ENCODE measurements at places on chromosomes 7 and 10. TPM values are rescaled to one million over a fixed set of nuclear protein-coding genes. Genes with fewer than 3 reads are reported as not detected.

- DNase-seq, result no peak
Observed at GRCh38 chr10:60000747-60001146, 94.4 kb upstream of the CCDC6 start.

GRCh38 chr7:146355216-146355615 lies 238.6 kb downstream of the CNTNAP2 start:
- DNase-seq, result no peak

DNA sequence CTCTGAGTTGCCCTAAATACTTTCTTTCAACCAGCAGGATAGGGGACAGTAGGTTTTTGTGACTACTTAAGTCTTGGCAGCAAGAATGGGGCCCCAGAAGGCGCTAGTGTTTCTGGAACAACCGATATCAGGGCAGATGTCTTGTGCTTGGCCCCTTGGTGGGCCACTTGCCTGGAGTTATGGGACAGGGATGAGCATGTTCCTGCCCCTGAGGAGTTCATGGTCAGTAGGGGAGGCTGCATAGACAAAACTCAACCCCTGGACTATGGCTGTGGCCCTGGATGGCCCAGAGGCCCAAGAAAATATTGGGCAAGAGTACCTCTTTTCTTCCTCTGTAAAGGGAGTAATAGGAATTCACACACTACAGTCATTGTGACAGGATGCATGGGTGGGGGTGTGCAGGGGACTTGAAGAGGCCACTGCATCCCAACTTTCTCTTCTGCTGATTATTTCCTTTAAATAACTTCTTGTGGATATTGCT lies 57.7 kb upstream of the IGFBP3 start:
- no peak for DNase-seq

GRCh38 chr7:69122953-69123352 lies 475.3 kb upstream of the AUTS2 start:
- no peak for DNase-seq

The GIMAP7 gene
- 3.4 TPM for polyA plus RNA-seq

GRCh38 chr7:73841689-73842066 lies 638 bp downstream of the METTL27 start:
- DNase-seq, result no peak

DNA sequence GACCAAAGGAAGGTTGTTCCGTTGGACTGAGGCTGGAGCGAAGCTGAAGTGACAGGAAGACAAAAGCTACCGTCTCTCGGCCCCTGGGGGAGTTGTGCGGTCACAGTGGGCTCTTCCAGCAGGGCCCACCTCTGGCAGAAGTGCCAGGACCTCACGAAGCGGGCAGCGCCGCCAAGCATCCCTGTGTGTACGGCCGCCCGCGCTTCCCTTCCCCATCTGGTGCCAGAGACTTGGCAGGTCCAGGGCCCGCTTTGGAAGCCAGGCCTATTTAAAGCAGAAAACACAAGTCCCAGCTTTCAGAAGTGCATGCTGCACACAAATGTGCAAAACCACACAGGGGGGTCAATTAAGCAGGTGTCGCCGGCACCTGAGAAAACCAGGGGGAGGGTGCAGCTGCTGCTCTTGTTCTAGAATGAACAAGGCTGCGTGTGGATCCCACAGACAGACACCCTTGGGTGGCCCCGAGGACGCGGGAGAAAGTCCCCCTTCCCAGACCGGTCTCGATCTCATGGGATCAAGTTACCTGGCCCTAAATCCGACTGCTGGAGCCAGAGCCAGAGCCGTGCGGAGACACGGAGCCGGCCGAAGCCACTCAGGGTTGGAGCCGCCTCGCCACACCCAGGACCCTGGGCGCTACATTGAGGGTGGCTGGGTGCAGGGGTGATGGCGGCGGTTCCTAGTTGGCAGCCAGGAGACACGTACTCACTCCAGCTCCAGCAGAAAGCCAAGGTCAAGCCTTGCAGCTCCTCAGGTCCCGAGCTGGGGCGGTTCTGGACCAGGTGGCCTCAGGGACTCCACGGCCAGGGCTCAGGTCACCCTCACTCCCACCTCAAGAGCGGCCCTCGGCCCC lies 51.8 kb upstream of the PPP2R2D start:
- no peak for DNase-seq

DNA sequence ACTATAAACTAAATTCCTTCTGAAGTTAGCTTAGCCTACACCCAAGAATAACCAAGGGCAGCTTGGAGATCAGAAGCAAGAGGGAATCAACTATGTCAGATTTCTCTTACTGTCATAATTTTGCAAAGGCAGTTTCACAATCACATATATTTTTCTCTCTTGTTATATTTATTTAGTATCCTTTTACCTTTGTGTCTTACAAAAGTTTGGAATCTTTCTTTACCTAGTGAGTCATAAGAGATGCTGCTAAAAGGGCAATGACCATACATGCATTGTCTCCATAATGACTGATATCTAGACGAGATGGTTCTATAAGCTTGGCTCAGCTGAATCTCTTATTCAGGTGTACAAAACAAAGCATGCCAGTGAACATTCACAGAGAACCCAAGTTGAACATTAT lies 61.1 kb downstream of the PPP1R17 start:
- no peak for DNase-seq

DNA sequence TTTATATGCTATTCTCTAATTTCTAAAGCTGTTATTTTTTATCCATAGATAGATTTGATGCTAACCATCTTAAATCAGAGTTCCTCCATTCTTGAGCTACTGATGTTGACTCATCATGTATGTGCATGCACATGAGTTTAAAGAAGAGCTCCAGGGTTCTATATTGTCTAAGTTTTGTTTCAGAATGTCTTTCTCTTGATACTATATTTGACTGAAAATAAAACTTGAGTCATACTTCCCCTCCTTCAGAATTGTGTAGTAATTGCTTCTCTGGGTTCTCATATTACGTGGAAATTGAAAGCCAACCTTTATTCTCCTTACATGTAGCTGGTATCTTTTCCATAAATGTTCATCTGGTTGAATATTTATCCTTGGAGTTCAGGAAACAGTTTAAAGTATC lies 89.4 kb downstream of the LRRTM3 start:
- DNase-seq, result no peak

GRCh38 chr10:111392159-111392558 lies 315.3 kb downstream of the ADRA2A start:
- no peak for DNase-seq

DNA sequence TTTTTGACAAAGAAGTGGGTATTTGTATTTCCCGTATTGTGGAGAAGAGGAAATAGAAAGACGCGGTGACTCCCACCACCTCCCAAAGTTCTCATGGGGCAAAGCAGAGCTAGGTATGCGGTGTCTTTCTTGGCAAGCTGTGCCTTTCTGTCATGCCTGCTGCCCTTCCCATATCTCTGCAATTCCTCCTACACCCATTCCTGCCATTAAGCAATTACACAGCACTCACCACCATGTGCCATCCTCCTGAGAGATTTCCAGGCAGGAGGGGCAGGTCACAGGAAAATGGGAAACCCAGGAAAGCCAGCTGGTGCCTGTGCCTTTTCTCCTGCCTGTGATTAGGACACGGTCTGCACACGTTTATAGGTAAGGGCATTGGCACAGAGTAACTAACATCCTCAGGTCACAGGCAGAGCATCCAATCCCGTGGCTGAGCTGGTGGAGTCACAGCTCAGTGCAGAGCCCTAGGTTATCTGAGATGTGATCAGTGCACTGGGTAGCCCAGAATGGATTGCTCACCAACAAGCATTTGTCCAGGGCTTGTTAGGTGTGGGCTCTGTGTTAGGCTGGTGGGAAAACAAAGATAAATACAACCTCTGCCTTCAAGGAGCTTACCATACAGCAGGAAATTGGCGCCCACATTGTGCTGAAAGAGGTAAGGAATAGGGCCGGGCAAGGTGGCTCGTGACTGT lies 9.4 kb upstream of the CRTAC1 start:
- DNase-seq, result no peak

DNA sequence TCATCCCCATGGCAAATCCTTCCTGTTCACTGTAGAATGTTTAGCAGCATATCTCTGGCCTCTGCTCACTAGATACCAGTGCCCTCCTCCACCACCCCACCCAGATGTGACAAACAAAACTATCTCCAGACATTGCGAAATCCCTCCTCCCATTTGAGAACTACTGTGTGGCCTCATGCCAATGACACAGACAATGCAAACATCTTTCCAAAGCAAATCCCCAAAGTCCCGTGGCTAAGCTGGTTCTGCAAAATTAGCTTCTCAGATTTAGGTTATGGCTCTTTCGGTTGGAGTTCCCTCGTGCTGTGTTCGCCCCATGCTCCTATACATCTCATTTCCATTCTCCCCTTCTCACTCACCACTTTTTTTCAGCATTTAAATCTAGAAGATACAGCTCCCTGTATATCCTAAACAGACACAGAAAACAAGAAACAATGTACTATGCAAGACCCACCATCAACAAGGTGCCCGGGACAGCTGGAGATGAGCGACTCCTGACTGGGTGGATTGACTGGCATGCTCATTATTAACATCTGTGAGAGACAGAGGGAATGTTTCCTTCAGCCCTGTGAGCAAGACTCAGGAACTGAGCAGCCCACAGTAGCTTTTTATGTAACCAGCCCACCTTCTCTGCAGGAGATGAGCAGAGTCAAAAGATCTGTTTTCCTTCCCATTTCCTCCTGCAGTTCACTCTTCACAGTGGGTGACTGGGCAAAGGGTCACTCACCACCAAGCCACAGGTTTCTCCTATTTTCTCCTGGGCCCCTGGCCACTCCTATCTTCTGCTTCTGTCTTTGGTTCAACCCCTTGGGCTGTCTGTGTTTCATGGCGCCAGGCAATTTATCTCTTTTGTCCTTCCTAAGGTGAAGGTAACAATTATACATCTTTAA lies 225.7 kb upstream of the AOAH start:
- DNase-seq, result peak; percentile 32

DNA sequence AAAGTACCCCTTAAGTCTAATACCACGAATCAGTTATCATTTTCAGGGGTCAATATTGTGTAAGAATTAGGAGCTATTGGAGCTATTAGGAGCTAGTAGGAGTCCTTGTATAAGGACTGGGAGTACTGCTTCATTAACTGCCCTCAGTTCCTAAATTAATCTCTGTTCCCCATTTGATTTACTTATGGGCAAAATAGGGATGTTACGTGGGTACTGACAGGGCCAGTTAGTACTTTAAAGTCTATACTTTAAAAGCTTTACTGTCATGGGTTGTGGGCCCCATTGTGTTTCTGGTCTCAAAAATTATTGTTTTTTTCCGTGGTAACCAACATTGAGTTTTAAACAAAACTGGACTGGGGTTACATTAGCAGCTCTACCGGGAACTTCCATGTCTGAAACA lies 60.3 kb downstream of the PRKAR2B start:
- DNase-seq, result no peak

GRCh38 chr7:93883078-93883916 lies 7.3 kb downstream of the TFPI2 start:
- DNase-seq, result no peak

DNA sequence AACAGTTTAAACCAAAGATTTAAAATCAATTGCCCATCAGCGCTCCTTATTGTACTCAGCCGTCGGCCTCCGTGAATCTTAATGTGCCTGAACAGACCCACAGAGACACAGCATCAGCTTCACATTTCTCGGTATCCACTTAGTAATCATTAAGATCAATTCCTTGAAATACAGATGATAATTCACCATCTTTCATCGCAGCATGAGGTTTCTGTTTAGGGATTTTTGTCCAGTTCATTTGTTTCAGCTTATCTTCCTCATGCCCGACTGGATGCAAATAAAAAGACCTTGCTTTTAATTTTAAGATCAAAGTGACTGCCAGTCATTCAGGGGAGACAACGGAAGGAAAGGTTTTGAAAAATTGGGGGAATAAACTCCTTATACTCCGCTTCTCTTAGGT lies 207.8 kb downstream of the WDR37 start:
- DNase-seq, result no peak

The NYAP1 gene
- 15.7 TPM for polyA plus RNA-seq

GRCh38 chr10:78656417-78657162 lies 412.2 kb upstream of the ZMIZ1 start:
- no peak for DNase-seq

DNA sequence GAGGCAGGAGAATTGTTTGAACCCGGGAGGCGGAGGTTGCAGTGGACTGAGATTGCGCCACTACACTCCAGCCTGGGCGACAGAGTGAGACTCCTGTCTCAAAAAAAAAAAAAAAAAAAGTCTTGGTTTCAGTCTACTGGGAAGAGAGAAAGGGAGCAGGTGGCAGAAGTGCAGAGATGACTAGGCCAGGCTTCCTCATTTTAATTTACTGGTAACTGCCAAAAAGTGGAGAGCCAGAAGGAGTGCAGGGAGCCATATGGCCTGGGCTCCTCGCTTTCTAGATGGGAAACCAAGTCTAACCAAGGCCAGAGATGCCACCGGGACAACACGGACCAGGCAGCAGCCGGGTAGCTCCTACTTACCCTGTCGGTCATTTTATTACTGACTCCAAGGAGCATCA lies 12.2 kb downstream of the SEPHS1 start:
- DNase-seq, result no peak

DNA sequence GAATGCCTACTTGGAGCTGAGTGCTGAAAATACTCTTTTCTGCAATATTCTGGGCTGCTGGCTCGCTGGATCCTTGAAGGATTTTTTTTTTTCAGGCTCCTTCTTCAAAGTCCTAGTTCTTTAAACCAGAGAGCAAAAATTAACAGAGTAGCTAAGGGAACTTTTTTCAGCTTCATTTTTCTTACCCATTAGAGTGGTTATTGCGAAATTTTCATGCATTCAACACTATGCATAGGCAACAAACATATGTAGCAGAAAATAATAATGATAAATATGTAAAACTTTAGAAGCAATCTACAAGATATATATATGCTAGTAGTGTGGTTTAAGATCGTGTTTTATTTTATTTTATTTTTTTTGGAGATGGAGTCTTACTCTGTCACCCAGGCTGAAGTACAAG lies 264.6 kb downstream of the SFMBT2 start:
- DNase-seq, result no peak

The PPP1R3C gene
- polyA plus RNA-seq, result 9.7 TPM

The KIF11 gene
- polyA plus RNA-seq, result 13.6 TPM

DNA sequence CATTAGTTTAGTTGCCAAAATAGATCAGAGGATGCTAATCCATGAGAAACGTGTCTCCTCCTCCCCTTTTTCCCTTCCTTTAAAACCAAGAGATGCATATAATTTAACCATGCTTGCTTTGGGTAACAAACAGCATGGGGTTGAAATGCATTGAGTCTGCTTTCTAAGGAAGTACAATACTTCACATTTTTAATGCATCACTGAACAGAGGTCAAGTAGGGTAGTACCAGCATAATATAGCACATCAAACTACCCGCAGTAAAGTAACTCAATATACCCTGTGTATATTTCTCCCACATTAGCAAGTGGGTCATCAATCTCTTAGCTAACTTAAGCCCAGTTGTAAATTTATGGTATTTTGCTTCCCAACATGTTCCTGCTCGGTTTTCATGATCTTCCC lies 239.3 kb upstream of the SEMA3C start:
- DNase-seq, result no peak

- DNase-seq, result no peak
Observed at GRCh38 chr7:83913174-83913573, 264.2 kb upstream of the SEMA3E start.

DNA sequence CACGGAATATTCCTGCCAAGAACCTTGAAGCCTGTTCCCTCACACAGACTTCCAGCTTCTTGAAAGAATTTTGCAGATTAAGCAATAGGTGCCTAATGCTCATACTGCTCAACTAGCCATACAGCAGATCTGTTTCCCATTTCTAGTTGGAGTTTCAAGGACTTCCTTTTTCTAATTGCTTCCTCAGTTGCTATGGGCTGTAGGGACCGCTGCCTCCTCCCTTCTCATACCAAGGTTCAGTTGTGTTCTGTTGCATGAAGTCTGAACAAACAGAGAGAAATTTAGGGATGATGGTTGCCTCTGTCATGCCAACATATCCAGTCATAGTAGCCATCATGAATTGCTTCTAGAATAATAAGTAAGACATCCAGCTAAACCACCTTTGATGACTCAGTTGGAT lies 6.8 kb downstream of the ITGA8 start:
- no peak for DNase-seq

The BRAT1 gene
- 45.3 TPM for polyA plus RNA-seq

The SLC26A3 gene
- polyA plus RNA-seq, result 1.3 TPM

- no peak for DNase-seq
Observed at GRCh38 chr7:104208421-104208780, 588 bp upstream of the ORC5 start.
